ENCODE measurements at places on chromosomes 7 and 10.

GRCh38 chr7:44050121-44050914, 5.8 kb downstream of the DBNL start:
- DNase-seq = no peak

- DNase-seq = no peak
These were observed 16.4 kb downstream of the PALD1 start for GRCh38 chr10:70494966-70495365.

GRCh38 chr10:130770018-130770630, 541.4 kb downstream of the TCERG1L start:
- DNase-seq = no peak

DNA sequence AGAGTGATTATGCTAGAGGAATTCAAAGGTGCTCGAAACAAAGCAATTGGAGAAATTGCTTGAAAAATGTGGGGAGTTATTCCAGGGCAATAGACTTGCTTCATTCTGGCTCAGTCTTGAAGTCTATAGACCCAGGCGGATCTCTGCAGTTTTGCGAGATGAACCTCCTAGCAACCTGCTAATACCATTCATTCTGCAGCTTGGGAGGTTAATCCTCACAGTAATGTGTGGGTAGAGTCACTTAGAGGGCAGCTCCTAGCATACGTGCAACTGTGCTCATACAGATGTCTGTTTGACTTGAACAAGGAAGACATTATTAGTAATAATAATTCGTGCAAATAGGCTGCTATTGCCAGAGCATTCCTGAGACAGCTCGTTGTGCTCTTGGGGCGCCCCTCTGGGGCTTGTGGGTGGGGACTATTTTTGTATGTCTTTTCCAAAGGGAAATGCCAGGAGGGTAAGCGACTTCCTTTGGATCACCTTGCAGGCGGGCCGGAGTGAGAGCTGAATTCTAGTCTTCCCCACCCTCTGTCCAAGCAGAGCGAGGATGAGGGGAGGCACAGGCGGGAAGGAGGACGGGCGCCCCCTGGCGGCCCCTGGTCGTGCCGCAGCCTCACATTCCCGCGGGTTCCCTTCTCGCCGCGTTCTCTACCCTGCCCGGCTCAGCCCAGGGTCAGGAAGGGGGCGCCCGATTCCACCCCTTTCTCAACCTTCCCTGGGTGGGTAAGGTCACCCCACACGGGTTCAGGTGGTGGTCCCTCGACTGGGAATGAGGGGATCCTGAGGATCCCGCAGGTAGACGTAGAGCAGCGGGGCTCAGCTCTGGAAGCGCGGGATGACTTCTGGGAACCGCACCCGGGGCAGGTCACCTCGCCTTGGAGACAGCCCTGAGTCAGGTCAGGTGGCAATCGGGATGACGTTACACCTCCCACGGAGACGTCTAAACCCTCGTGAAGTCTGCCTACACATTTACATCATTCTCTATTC, 241.5 kb downstream of the PHTF2 start:
- peak; percentile 6 for DNase-seq

GRCh38 chr7:108794466-108794865, 224.8 kb downstream of the DNAJB9 start:
- no peak for DNase-seq

DNA sequence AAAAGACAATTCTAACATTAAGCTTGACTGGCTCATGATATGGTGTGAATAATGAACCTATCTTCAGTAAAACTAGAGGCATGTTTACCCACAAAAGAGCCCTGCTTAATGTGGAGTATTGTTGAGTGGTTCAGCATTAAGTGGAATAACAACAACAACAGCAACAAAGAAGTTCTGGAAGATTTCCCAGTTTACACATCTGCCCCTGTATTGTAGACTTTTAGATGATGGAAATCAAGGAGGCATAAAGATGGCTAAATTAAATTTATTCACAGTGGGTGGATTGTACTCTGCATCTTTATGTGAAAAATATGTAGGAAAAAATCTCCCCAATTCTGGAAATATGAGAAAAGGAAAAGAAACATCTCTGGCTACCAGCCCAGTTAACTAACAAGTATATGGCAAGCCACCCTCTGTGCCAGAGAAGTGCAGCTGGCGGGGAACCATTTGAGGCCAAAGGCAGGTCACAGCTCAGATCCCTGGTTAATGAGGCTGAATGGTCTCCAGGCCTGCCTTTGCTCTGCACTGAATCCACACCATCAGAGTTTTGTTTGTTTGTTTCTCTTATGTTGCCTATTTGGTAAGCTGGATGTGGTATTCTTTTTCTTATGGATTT, 186.0 kb downstream of the SEMA3D start:
- no peak for DNase-seq

DNA sequence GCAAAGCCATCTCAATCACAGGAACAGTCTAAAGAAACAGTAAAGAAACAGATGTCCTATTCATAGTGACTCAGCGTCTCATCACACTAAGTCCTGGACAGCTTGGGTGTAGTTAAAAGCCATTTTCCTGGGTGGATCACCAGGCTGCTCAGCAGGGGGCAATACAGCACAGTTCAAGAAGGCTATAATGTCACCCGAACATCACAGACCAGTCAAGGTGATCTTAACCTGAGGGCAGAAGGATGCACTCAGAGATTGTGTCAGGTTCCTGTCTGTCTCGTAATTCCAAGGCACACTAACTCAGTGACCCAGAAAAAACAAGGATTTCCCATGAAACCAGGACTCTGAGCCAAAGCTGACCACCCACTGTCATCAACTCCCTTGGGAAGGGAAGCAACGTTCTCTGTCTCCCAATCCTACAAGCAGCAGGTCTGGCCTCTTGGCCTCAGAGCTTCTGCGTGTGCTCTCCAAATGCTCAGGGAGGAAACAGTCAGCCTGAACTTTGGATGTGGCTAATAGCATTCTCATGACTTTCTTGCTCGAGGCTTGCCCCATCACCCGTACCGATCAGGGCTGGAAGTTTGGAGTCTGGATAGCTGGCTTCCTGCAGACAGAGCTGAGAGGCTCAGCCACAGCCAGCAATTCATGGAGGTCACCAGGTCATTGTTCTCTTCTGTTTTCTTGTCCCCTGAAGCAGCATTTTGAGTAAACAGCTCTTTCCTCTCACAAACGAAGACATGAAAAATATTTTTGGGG, 90.4 kb upstream of the FAM171A1 start:
- DNase-seq = peak; percentile 22

- no peak for DNase-seq
These were observed 42.7 kb upstream of the PPP2R2D start for GRCh38 chr10:131858118-131858515.

DNA sequence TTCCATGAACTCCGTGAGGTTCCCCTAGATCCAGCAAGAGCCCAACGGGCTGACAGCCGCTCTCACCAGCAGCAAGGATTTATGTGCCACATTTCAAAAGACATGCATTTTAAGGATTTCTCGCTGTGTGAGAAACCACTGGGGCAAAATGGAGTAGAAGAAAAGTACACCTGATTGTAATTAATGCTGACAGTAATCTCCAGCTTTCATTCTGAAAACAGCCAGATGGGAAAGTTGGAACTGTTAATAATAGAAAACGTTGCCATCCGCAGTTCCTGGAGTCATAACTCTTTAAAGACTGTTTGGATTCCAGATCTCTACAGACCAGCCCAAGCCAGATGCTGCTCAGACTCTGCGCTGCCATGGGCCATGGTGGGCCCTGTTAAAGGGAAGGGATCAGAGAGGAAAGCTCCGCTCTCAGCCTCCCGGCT, 216.9 kb upstream of the GLI3 start:
- no peak for DNase-seq

DNA sequence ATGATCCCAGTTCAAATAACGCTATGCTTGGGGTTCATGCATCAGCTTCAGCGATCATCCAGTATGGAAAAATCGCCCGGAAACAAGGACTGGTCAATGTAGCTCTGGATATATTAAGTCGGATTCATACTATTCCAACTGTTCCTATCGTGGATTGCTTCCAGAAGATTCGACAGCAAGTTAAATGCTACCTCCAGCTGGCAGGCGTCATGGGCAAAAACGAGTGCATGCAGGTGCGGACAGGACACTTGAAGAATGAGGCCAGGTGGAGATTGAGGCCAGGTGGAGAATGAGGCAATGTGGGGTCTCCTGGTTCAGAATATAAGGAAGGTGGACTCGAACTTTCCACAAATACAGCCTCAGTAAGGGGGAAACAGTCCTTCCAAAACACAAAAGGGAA, 105.8 kb downstream of the TRRAP start:
- no peak for DNase-seq

GRCh38 chr10:22652988-22653481, 61.3 kb downstream of the PIP4K2A start:
- DNase-seq = no peak

- DNase-seq = no peak
These were observed 49.1 kb downstream of the RAB11FIP2 start for GRCh38 chr10:117997673-117998072.

- no peak for DNase-seq
These were observed 22.7 kb downstream of the OTUD1 start for GRCh38 chr10:23461557-23461956.

- DNase-seq = no peak
These were observed 457.4 kb downstream of the TCERG1L start for GRCh38 chr10:130854151-130854550.
